Stimulated activated CD4-positive, alpha-beta T cell treated with anti-CD3 and anti-CD28 coated beads, Interleukin-15, amount 100 ng/mL, for 1 hour (primary cell): ENCODE measurements at places on chromosomes 5 and 9.

DNA sequence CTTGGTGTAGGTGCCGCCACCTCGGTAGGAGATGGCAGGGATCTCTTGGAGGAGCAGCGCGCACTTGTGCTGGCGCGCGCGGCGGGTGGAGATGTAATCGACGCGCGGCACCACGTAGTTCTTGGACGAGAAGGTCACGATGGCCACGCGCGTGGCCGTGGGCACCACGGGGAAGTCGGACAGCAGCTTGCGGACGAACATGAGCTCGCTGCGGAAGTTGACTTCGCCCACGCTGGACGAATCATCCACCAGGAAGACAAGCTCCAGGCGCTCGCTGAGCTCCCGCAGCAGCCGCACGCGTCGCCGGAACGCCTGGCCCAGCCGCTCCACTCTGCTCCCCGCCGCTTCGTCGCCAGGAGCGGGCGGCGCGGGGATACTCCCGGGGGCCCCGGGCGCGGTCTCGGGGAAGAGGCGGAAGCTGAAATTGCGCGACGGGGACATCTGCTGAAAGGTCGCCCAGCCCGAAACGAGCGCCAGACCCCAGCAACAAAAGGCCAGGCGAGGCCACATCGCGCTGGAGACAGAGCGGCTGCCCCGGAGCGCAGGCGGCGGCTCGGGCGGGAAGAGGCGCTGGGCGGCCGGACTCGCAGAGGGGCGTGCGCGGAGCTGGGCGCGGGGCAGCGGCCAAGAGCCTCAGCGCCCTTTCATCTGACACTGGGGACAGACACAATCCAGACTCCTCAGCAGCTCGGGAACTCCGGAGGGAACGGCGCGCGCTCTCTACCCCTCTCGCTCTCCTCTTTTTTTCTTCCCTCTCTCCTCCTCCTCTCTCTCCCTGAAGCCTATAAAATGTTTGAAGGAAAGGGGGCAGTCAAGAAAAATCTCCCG lies at the start of gene SVEP1:
Gene SVEP1, minus strand, starts transcription at position 708 of the 828 bp plus-strand sequence. Its CDS starts 198 bp downstream, at position 510.
- DNase-seq = no peak

DNA sequence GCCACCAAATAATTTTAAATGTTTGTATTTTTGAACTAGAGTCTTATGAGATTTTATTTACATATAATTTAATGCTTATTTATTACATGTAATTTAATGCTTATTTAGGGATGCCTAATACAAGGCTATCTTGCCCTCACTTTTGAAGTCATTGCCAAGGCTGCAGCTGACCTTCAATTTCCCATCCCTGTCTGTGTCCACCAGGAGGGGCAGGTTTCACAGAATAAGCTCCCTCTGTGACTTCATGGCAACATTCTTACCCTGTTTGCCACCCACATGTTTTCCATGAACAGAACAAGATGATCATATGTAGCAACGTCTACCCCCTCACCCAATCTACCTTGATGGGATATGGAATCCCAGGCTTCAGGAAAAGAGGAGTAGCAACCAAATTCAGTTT lies 27.0 kb downstream of the C5 start:
- no peak for DNase-seq

DNA sequence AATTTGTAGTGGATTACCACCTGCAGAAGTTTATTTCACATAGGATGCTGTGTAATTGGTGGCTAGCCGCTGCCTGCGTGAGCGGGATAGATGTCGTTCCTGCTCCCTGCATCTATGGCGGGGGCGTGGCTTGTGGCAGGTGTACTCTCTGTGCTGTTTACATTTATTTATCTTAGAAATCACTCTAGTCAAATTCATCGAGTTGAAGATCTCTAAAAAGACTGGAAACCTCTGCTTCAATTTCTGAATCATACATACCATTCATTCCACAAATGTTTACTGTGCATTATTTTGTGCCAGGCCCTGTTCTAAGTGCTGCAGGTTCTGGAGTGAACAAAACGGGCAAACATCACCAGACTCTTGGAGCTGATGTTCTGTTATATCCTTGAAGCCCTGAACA lies 11.9 kb downstream of the ROPN1L start:
- no peak for DNase-seq

DNA sequence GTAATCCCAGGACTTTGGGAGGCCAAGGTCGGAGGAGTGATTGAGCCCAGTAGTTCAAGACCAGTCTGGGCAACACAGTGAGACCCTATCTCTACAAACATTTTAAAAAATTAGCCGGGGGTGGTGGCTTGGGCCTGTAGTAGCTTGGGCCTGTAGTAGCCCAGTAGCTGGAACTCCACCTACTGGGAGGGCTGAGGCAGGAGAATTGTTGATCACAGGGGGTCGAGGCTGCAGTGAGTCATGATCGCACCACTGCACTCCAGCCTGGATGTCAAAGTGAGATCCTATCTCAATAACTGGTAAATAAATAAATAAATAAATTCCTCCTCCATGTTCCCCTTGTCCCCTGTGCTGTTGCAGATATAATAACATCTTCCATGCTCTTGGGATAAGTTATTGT lies 14.3 kb downstream of the VCAN start:
- DNase-seq = no peak

DNA sequence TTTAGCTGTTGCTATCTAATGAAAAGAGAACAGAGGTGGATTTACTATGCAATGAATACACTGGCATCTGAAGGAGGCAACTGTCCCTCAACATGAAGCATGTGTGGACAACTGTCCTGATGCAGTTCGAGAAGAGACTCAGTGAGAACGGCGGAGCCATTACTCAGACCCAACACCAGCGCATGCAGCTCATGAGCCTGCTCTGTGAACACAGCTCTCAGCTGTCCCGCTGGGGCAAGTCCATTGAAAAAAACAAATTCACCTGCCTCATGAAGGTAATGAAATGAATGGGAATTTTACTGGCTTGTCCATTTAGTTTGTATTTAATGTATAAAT lies 78.8 kb downstream of the SPTLC1 start:
- DNase-seq = no peak

DNA sequence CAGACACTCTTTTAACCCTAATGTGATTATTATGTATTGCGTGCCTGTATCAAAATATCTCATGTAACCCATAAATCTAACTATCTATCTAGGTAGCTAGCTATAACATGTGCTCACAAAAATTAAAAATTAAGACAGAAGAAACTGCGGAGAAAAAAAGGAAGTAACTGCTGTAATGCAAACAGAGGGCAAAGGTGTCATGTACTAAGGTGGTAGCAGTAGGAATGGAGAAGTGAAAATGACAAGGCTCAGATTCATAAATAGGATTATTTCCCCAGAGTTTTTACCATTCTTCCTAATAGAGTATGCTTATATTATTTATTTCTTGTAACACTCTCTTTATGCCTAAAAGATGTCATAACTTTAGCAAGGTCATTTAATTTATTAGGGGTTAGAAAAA lies 1527.5 kb upstream of the C9orf72 start:
- DNase-seq = no peak

- DNase-seq = no peak
Observed at GRCh38 chr9:114319147-114319546, 3.8 kb upstream of the ORM1 start.

- DNase-seq = no peak
Observed at GRCh38 chr5:109911731-109912130, 222.0 kb downstream of the MAN2A1 start.

DNA sequence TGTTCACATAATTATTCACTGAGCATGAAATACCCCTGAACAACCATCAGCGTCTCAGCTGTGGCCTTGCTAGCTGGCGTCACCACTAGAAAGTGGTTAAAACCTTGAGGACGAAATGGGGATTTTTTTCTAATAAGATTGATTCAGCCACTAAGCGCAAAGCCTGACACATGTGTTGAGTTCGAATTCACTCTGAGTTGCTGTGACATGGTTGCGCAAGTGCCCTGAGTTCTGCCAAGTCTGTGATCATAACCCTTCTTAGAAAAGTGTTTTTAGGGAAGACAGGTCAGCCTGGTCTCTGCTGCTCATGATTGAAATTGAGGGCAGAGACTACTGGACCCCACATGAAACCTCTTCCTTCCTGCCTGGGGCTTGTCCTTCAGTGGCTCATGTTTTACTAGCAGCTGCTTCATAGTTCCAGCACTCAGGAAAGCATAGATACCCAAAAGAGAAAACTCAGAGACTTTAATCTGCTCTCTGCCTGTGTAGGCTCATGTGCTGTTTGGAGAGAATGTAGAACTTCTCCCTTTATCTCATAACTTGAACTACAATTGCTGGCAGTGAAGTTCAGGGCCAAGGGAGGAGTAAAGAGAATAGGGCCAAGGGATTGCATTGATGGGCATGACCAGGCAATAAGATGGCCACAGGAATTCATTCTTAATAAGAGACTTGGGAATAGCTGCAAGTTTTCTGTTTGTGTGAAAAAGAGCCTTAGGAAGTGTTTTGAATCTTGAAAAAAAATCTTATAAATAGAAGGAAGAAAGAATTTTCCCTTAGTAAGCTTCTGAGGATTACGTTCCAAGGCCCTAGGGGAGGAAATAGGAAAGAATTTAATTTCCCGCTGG lies 66.8 kb upstream of the CXCL14 start:
- no peak for DNase-seq
